A549 treated with ZK216348 at 1 μM for 4 hours (cell line): ENCODE measurements at places on chromosomes 7 and 10. TPM values are rescaled to one million over a fixed set of nuclear protein-coding genes. Genes with fewer than 3 reads are reported as not detected.

Gene FAM180A
- not detected in 5 replicates for total RNA-seq

Gene AGMO
- total RNA-seq, result 0.50 to 1.1 TPM (median 0.89 TPM) in 5 replicates

Gene ZC3HAV1L
- total RNA-seq, result 4.2 to 9.8 TPM (median 6.5 TPM) in 5 replicates

Gene ANKRD26
- 2.5 to 3.8 TPM (median 3.2 TPM) in 5 replicates for total RNA-seq

Gene LRMDA
- 3.1 to 5.6 TPM (median 4.5 TPM) in 5 replicates for total RNA-seq

Gene MUC3A
- 9.8 to 23.5 TPM (median 22.0 TPM) in 5 replicates for total RNA-seq

Gene CPVL
- total RNA-seq, result 0.20 to 0.86 TPM (median 0.41 TPM) in 4 of 5 replicates, not detected in the other

Gene HKDC1
- total RNA-seq, result 10.6 to 19.1 TPM (median 12.9 TPM) in 5 replicates

Gene ENKUR
- 0.25 to 0.48 TPM (median 0.37 TPM) in 5 replicates for total RNA-seq

Gene TMEM176A
- not detected in 5 replicates for total RNA-seq

Gene PAX4
- not detected in 5 replicates for total RNA-seq

Gene CLRN3
- total RNA-seq, result not detected in 5 replicates

Gene SFTPD
- 0.19 to 0.41 TPM (median 0.21 TPM) in 5 replicates for total RNA-seq

Gene ARMH3
- total RNA-seq, result 8.3 to 13.7 TPM (median 11.9 TPM) in 5 replicates

Gene SFRP4
- 2.5 to 7.7 TPM (median 5.3 TPM) in 5 replicates for total RNA-seq

Gene UCMA
- not detected in 5 replicates for total RNA-seq
